Right renal pelvis (tissue), 4 donors: ENCODE measurements at places on chromosomes 11 and 22. TPM values are rescaled to one million over a fixed set of nuclear protein-coding genes. Genes with fewer than 3 reads are reported as not detected.

Gene OR51B4
- not detected for polyA plus RNA-seq

Gene SLC35E4
- 2.3 TPM for polyA plus RNA-seq

Gene HTR3B
- 0.05 TPM for polyA plus RNA-seq

Gene MS4A6A
- polyA plus RNA-seq: 15.0 TPM

Gene ATXN10
- 283 TPM for polyA plus RNA-seq

Gene YPEL1
- polyA plus RNA-seq: 15.3 TPM

Gene LDHAL6A
- 0.74 TPM for polyA plus RNA-seq

DNA sequence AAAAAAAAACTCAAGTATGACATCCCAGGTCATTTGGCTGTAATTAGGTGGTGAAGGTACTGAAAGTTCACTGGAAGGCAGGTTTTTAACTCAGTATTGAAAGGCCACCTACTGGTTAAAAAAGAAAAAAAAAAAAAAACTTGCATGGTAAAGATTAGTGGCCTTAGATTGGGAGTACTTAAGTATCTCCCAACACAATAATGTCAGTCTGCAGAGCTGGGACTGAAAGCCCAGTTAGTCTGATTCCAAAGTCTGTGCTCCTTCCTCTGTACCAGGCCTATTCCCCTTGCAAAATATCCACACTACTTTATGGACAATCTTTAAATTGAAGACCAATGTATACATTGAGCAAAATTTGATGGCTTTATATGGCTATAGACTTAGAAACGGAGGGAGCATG lies 85.5 kb downstream of the NOX4 start:
- no peak for DNase-seq

- no peak for DNase-seq
These were observed 103.8 kb downstream of the FAM168A start for GRCh38 chr11:73493956-73494598.

GRCh38 chr11:113184498-113184897 lies 129.9 kb upstream of the TTC12 start:
- no peak for DNase-seq

GRCh38 chr22:45540122-45540521 lies 37.4 kb downstream of the FBLN1 start:
- no peak for DNase-seq

- DNase-seq: no peak
These were observed 858.1 kb downstream of the OPCML start for GRCh38 chr11:132674151-132674550.

- no peak for DNase-seq
These were observed 12.3 kb downstream of the TSPAN32 start for GRCh38 chr11:2314136-2314524.

GRCh38 chr11:44372989-44373388 lies 63.0 kb upstream of the ALX4 start:
- no peak for DNase-seq

DNA sequence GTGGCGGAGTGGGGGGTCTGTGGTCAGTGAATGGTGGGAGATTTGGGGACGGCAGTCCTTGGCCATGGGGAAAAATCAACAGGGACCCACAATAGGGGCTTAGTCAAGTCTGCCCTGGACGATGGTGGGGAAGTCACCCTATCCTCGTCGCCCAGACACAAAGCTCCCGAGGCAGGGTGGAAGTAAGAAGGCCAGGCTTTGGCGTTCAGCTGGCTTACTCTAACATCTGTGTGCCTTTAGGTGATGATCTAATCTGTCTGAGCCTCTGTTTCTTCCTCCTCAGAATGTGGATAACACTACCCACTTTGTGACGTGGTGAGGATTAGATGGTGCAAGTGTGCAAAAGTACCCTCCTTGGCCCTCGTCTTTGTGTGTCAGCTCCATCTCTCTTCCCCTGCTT lies 192.2 kb downstream of the ST3GAL4 start:
- DNase-seq: no peak

GRCh38 chr11:120332822-120333716 lies 3.1 kb upstream of the ARHGEF12 start:
- no peak for DNase-seq

- no peak for DNase-seq
These were observed 39.0 kb downstream of the RTL6 start for GRCh38 chr22:44459041-44459440.

DNA sequence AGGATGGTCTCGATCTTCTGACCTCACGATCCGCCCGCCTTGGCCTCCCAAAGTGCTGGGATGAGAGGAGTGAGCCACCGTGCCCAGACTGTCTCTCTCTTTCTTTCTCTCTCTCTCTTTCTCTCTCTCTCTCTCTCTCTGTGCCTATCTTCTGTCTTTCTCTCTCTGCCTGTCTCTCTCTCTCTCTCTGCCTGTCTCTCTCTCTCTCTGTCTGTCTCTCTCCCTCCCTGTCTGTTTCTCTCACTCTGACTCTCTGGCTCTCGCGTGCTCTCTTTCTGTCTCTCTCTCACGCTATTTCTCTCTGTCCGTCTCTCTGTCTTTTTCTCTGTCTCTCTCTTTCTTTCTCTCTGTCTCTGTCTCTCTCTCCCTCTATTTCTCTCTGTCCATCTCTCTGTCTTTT lies 3911.2 kb upstream of the OR11H1 start:
- no peak for DNase-seq

DNA sequence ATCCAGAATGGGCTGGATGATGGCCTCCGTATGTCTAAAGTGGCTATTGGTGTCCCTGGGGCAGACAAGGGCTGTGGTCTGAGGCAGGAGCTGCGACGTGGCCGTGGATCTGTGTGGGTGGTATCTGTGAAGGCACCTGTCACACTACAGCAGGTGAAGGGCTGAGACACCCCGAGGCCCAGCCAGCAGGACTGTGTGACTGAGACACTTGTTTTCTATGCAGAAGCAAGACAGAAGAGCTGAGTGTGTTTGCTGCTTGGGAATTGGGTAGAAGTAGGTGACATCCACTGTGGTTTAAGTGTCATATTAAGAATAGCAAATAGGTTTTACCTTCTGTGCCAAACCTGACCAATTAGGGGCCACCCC lies 35.0 kb downstream of the AMPD3 start:
- DNase-seq: no peak
